ENCODE measurements at places on chromosomes 3 and 15. TPM values are rescaled to one million over a fixed set of nuclear protein-coding genes. Genes with fewer than 3 reads are reported as not detected.
A peak's percentile ranks its signal among the peaks of the same experiment; 100 is the strongest.

The CCNB2 gene
- 9.5 TPM for total RNA-seq

The FGF7 gene
- total RNA-seq, result not detected

The PIERCE2 gene
- 0.89 TPM for total RNA-seq

DNA sequence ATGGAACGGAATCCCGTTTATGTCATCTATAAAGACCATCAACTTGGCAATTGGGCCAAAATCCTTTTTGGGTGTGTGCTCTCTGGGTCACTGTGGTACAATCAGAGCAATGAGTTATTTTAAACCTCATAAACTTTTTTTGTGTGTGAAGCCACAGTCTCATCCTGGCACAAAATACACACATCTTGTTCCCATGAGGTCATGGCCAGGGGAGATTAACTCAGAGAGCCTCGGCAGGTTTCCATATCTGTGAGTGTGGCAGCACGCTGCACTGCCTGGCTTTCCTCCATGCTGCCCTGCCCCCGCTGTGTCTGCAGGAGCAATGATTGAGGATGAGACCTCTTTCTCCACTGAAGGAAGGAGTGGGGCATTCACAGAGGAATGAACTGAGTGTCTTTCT is 54.0 kb upstream of the DLG1 start:
- DNase-seq, result no peak

GRCh38 chr3:168024537-168024941 is 71.2 kb downstream of the GOLIM4 start:
- DNase-seq, result peak; percentile 94

DNA sequence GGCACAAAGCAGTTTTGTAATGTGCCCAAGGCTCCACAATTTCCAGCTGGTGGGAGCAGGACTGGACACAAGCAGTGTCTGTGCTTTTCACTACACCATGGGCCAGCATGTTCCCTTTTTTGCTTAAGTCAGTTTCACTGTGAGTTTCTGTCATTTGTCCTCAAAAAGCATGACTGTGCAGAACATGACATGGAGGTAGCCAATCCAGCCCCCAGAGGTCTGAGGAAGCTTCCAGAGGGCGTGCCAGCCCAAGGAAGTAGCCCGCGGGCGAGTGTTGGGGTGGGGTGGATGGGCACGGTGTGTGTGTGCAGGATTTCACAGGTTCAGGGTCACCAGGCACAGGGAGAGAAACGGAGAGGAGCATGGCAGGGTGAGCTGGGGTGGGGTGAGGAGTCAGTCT is 8.0 kb upstream of the EEFSEC start:
- no peak for DNase-seq
